ENCODE measurements at places on chromosomes 4 and X.

GRCh38 chr4:108166038-108166437 lies 2.7 kb downstream of the LEF1 start:
- peak; percentile 55 for DNase-seq

DNA sequence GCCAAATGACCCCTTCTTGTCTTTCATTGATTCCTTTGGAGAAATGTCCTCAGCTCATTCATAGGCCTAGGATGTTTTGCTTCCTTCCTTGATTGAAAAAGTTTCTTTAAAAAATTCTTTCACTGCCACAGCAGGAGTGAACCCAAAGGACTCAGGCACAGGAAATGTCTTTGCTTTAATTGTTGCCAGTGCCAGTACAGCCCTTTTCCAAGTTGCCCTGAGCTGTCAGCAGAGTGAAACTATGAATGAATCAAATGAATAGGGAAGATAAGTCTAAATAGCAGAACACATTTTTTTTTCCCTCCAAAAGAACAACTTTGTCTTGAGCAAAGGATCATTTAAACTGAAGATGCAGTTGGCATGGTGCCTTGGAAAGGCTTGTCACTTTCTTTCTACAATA lies 63.8 kb upstream of the SLC4A4 start:
- no peak for DNase-seq

- DNase-seq, result no peak
Measured at GRCh38 chrX:16665089-16665488, 15.1 kb downstream of the S100G start.

GRCh38 chr4:47538111-47538824 lies 53.2 kb downstream of the ATP10D start:
- no peak for DNase-seq

DNA sequence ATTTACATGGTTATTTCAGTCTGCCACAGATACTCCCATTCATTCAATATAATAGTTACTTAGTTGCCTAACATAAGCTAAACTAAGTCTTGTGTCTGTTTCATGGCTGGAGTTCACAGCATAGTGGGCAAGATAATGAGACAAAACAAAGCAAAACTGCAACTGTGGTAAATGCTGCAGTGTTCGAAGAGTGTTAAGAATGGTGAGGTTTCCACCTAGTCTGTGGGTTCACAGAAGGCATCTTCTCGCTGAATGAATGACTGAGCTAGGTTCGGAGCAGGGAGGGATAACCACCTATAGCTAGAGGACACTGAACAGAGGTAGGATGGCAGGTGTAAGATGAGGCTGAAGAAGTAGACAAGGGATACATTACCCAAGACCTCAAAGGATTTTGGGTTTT lies 171.0 kb downstream of the FBXW7 start:
- no peak for DNase-seq
